Stimulated activated CD4-positive, alpha-beta T cell treated with anti-CD3 and anti-CD28 coated beads, Interleukin-1b, Interleukin-23, amount 100 ng/mL, for 4 hours (primary cell): ENCODE measurements at places on chromosomes 5 and 9.

GRCh38 chr5:180330270-180330648, 22.9 kb downstream of the GFPT2 start:
- no peak for DNase-seq

- DNase-seq: no peak
These were observed 811 bp upstream of the LRRTM2 start for GRCh38 chr5:138875946-138876345.

- DNase-seq: no peak
These were observed 141.1 kb upstream of the PHYKPL start for GRCh38 chr5:178373711-178374110.

DNA sequence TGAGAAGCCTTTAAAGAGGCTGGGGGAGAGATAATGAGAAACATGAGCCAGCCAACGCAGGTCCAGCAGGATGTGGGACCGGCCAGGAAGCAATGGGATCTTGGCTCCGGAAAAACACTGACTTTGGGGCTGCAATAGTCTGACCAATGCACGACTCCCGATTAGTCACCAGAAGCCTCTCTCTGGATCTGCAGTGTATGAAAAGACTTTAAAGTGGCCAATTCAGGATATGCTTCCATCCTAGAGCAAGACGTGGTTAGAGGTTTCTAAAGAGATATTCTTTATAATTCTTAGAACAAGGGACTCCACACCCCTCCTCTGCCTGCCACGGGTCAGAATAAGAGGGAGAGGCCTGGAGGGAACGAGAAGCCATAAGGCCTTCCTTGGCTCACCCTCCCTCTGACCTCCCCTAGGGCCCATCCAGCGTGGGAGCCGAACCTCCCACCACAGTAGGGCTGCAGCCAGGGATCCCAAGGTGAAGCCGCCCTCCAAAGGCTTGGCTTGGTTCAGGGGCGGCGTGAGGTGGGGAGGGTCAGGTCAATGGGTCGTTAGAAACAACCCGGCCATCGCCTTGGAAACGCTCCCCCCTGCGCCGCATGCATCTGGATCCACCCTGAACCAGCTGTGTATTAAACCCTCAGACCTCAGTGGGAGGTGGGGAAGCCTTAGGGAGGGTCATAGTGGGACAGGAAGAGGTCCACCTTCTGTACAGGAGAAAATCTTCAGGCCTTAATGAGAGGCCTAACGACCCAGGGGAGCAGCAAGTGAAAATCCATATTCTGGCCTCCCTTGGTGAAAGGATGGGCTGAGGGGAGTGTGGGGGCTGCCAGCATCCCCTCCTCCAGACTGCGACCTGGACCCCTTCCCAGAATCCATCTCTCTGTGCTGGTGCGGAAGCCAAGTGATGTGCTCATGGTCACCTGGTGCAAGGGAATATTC, 11.1 kb downstream of the FGF1 start:
- DNase-seq: no peak

GRCh38 chr5:158786390-158786789, 313.3 kb downstream of the EBF1 start:
- no peak for DNase-seq

- DNase-seq: no peak
These were observed 87.5 kb upstream of the SSBP2 start for GRCh38 chr5:81838307-81838906.

DNA sequence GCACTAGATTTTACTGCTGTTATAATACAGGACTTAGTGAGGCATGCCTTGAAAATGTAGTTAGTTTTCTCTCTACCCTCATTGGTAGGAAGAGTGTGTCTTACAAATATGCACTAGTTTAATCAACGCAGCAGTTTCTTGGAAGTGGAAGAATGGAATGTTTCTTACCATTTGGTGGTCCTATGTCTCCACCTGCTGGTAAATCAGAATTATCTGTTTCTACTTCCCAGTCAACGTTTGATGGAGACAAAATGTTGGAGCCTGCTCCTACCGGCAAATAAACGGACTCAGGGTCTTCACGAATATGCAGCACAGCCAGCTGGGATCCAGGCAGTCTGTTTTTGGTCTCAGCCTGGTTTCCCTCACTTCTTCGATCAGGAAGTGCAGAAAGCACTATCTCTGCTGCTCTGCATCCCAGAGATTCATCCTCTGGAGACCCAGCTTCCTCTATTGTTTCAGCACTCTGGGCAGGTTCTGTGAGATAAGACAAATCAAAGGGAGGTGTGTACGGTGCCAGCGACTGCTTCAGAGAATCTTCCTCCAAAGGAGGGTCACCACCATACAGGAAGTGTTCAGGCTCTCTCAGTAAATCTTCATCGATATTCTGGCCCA, 59.5 kb upstream of the PCA3 start:
- peak; percentile 8 for DNase-seq
